Activated gamma-delta T cell (primary cell): ENCODE measurements at places on chromosomes 11 and 22.

DNA sequence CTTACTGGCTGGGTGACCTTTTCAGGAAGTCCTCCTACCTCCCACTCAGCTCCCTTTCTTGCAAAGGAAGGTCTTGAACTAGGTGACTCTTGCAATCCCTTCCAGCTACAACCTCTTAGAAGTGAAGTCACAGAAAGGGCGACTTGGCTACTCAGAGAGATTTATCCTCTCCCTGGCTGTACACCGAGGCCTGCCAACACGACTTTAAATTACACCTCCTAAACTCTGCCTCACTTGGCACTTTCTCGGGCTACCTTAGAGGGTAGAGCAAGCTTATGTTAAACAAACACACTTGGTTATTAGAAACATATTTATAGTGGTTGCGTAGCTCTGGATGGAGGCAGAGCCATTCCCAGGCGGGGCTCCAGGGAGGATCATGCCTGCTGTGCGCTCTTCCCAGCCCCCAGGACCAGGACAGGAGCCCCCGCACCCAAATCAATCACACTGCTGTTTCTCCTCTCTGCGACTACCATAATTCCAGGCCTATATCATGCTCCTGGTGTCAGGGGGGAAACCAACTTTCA lies 358.4 kb downstream of the BUD13 start:
- DNase-seq: no peak

DNA sequence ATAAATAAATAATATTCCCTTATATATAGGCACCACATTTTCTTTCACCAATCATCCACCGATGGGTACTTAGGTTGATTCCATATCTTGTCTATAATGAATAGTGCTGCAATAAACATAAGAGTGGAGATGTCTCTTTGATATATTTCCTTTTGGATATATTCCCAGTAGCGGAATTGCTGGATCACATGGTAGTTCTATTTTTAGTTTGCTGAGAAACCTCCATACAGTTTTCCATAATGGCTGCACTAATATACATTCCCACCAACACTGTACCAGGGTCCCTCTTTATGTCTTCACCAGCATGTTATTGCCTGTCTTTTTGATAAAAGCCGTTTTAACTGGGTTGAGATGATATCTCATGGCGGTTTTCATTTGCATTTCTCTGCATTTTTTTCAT lies 23.6 kb downstream of the PAMR1 start:
- no peak for DNase-seq

DNA sequence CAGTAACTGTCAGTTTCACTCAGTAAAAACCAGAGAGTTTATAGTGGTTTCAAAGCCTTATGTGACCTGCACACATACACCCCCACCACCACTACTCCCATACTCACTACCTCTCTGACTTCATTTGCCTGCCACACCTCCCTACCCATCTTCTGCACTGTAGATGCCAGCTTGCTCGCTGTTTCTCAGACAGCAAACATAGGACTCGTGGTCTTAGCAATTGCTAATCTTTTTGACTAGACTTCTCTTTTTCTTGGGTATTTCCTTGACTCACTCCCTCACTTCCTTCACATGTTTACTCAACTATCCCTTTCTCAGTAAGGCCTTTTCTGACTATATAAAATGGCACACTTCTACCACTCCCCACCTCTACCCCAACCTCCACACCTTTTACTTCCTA lies 27.8 kb downstream of the CEP295 start:
- DNase-seq: no peak

DNA sequence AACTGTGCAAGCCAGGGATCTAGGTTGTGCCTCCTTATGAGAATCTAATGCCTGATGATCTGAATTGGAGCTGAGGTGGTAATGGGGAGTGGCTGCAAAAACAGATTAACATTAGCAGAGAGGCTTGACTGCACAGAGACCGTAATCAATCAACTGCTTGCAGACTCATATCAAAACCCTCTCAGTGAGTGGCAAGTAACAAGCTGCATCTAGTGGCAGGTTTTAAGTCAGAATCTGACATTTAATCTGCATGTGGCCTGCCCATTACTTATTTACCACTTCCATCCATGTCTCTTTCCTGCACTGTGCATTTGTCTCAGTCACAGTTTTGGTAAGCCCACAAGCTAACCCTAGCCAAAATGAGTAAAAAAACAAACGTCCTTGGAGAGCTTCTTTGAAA lies 11.2 kb downstream of the C11orf58 start:
- DNase-seq: no peak

- DNase-seq: no peak
Observed at GRCh38 chr11:17743808-17744119, 9.2 kb downstream of the KCNC1 start.

GRCh38 chr22:25843660-25844405 lies 101.8 kb downstream of the MYO18B start:
- no peak for DNase-seq

DNA sequence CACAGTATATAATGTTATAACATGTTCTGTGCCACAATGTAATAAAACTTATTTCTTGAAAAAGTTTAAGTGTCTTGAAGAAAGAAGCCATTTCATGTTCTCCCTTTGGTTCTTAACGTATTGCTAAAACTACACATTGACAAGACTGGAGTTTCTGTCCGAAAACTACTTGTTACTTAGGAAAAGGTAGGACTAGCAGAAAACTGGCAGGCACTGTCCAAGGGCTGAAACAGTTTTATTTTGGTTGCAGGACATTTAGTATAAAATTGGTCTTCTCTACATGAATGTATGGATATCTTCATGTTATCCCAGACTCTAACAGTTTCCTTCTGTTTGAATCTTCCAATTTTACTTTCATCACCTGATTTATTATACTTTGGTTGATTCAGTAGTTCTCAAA lies 1027.1 kb downstream of the LRRC4C start:
- DNase-seq: no peak

DNA sequence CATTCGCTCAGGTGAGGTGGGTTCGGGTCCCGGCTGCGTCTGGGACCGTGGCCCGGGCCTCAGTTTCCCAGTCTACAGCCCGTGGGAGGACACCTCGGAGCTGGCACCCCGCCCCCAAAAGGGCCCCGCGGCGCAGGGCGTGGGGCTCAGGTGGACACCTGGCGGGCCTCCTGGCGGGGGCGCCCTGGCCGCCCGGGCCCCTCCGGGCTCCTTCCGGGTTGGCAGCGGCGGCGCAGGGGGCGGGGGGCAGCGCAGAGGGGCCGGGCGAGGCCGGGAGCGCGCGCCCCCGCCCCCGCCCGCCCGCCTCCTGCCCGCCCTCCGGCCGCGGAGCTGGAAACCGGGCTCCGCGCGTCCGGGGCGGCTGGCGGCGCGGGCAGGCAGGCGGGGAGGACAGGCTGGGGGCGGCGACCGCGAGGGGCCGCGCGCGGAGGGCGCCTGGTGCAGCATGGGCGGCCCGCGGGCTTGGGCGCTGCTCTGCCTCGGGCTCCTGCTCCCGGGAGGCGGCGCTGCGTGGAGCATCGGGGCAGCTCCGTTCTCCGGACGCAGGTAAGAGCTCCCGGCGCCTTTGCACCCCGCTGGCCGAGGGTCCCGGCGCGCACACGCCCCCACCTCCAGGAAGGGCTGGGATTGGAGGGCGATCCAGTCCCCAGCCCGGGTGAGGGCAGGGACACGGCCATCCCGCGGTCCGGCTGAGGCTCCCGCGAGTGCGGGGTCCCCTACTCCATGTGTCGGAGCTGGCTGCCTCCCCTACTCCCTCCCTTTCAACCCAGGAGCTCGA lies at the start of gene EMID1:
Gene EMID1 (plus strand): TSS at position 303 of the 778 bp plus-strand sequence. CDS start 143 bp downstream, at position 446.
- DNase-seq: no peak

GRCh38 chr22:42655693-42656092 lies 6.5 kb upstream of the CYB5R3 start:
- DNase-seq: no peak

GRCh38 chr11:118462178-118462577 lies 25.9 kb downstream of the KMT2A start:
- DNase-seq: no peak

DNA sequence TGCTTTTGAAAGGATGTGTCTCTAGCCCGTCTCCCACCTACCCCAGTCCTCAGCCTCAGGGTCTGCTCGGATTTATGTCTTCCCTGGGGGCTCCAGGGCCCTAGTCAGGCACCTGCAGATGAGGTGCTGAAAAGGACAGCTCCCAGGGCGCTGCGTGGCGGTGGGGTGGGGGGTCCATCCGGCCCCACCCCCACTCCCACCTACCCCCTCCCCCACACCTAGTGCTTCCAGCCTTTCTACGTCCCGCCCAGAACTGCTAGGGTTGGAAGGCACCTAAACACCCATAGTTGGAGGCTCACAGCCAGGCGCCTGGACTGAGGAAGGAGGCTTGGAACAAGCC lies 1.4 kb upstream of the ROBO3 start:
- DNase-seq: no peak

DNA sequence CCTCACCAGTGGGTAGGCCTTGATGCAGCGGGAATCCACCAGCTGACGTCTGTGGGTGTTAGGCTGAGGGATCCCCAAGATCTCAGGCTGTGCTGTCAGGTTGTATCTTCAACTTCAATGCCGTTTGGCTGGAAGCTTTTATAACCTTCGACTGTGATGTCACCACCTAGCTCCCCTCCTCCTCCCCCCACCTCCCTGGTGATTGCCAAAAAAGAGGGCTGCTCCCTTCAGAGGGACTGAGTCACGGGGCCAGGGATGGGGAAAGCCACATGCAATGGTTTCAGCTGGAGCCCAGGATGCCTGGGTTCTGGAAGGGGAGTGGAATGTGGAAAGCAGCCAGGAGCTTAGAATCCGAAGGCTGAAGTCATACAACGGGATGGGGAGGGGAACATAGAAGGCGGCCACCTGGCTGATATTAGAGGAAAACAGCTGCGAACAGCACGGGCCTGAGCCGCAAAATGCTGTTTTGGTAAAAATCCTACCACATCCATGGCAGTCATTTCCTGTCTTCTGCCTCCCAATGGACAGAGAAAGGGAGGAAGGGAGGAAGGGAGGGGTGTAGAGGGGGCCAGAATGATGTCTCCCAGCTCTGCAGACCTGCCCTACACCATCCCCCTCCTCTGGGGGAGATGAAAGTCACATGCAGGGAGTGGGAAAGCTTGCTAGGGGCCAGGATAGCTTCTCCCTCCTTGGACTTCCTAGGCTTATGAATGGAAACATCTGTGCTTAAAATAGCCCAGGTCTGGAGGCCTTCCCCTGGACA lies at the start of gene LRRN4CL:
Gene LRRN4CL (minus strand): TSS at position 110 of the 763 bp plus-strand sequence. CDS start 1,022 bp downstream, outside the sequence.
- DNase-seq: no peak

DNA sequence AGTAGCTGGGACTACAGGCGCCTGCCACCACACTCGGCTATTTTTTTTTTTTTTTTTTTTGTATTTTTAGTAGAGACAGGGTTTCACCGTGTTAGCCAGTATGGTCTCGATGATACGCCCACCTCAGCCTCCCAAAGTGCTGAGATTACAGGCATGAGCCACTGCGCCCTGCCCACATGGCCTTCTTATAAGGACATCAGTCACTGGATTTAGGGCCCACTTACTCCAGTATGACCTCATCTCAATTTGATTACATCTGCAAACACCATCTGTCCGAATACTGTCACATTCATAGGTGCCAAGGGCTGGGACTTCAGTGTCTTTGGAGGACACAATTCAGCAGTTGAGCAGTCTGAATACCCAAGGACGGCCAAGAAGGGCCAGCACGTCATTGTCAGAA lies 8.2 kb upstream of the PRR5 start:
- no peak for DNase-seq

GRCh38 chr22:26561756-26562417 lies 28.0 kb downstream of the TPST2 start:
- no peak for DNase-seq

DNA sequence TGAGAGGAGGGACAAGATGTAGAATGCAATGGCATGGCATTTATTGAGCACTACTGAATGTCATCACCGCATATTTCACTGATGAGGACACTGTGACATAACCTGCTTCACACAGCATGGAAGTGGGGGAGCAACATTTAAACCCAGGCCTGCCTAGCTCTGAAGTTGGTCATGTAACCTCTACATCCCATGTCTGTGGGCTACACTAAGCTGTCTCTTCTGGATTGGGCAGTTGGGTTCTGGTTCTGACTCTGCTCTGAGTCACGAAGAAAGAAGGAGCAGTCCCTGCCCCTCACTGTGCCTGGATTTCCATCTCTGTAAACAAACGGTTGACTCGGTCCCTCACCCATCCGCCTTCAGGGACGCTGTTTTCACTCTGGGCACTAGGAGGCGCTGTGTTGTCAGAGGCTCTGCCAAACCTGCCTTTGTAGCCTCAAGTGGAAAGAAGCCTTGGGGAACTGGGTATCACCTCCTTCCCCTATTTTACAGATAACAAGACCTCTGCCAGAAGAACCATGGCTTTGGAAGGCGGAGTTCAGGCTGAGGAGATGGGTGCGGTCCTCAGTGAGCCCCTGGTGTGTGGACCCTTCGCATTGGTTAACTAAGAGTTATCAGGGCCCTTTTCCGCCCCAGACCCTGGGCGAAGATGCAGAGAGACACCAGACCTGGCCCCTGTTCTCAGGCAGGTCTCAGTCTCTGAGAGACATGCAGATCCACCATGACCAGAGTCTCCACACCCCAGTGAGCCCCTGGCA lies 12.7 kb upstream of the ARHGEF17 start:
- DNase-seq: no peak

DNA sequence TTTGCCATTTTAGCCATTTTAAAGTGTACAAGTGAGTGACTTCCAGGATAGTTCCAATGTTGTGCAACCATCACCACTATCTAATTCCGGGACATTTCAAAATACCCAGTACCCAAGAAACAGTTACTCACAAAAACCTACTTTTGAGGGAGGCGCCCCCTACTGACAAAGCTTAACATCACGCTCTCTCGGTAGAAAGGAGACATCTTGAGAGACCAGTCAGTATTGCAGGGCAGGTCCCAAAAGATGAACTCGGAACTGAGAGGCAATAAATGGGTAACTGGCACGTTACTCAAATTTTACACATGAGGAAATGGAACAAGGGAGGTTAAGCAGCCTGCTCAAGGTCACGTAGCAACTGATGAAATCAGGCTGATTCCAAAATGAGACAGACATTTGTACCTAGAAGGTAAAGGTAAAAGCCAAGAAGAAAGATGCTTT lies 50.0 kb upstream of the POU2AF1 start:
- no peak for DNase-seq

- no peak for DNase-seq
Observed at GRCh38 chr11:67500831-67501715, 4.1 kb downstream of the PITPNM1 start.

- DNase-seq: no peak
Observed at GRCh38 chr11:113271551-113272245, 42.7 kb upstream of the TTC12 start.

DNA sequence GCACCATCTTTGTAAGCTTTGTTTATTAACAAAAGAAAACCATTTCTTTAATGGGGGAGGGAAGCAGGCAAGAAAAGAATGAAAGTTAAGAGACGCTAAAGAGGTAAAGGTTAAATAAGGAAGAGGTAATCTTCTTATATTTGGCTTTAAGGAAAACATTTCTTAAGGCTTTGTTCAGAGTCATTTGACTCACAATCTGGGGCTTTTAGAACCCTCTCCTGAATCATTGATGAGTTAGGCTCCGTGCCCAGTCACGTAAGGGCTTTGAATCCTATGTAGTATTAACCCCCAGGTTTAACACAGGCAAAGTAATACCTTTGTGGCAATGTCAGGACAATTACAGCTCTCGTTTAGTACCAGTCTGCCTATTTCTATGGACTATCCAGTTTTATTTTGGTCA lies 26.1 kb downstream of the MADD start:
- DNase-seq: no peak
